ENCODE measurements at places on chromosomes 16 and 17.
A peak's percentile ranks its signal among the peaks of the same experiment; 100 is the strongest.

DNA sequence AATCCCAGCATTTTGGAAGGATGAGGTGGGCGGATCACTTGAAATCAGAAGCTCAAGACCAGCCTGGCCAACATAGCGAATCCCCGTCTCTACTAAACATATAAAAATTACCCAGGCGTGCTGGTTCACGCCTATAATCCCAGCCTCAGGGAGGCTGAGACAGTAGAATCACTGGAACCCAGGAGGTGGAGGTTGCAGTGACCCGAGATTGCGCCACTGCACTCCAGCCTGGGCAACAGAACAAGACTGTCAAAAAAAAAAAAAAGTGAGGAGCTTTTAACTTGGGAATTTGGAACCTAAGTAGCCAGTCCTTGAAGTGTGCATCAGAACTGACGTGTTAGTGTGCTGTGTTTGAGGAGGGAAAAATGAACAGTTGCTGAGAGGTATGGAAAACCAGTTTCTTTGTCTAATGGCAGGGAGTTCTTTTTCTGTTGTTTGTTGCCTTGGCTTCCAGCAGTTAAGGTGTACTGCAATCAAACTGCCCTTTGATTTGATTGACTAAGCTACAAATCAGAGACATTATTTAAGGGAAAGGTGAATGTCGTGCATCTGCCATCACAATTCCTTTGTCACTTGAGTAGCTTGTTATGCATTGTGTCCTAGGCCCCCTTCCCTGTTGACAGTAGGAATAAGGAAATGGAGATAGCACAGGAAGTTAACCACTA is 8.6 kb upstream of the DUSP14 start:
- DNase-seq = no peak

DNA sequence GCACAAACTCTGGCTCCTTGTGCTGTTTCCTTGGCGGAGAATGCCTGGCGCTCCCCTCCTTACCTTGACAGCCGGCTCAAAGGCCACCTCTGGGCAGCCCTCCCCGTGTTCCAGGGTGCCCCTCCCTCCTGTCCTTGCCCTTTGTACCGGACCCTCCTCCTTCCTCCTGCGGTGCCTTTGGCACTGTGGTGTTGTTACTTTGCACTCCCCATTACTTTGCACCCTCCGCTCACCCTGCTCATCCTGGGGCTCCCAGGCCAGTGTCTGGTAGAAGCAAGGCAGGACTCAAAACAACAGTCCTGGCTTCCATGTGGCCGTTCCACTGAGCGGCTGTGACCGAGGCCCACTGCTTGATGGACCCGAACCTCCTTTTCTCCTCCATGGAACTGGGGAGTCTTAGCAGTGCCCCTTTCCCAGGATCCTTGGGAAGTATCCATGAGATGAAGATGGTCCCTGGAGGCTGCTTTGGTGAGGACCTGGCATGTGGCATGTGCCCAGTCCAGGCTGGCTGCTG is 147.8 kb downstream of the CMIP start:
- no peak for DNase-seq

- DNase-seq = no peak
Measured at GRCh38 chr16:56354746-56355145, 70.6 kb downstream of the AMFR start.

DNA sequence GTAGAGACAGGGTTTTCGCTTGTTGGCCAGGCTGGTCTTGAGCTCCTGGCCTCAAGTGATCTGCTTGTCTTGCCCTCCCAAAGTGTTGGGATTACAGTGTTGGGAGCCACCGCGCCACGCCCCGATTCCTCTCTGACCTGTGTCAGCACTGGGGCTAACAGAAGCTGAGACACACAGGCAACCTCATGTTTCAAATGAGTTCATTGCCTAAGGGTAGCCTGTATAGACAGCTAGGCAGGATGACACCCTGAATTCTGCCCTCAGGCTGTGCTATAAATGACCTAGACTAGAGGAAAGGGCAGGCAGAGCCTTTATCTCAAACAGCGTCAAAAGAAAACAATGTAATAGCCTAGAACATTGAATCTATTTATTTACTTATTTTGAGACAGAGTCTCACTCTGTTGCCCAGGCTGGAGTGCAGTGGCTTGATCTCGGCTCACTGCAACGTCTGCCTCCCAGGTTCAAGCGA is 2.3 kb upstream of the CDK3 start:
- DNase-seq = no peak

GRCh38 chr16:2511128-2511800 is 2.5 kb upstream of the ATP6V0C start:
- DNase-seq = peak; percentile 85

- DNase-seq = no peak
Measured at GRCh38 chr16:28168991-28169554, 42.7 kb downstream of the XPO6 start.

DNA sequence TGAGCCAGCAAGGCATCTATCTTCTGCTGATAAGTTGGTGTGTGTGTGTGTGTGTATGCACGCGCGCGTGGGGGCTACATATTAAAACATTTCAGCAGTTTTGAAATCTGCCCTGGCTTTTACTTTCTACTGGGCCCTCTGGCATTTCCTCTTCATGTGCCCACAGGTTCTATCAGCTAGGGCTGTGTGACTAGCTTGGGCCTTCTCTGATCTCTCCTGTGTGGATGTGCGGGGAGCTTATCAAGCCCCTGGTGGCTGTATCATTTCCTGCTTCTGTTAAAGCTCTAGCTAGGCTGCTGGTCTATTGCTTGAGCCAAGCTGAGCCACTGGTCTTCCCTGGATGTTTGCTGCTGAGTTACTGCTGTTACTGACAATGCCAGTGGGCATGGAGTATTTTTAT is 132.5 kb downstream of the AATF start:
- no peak for DNase-seq

DNA sequence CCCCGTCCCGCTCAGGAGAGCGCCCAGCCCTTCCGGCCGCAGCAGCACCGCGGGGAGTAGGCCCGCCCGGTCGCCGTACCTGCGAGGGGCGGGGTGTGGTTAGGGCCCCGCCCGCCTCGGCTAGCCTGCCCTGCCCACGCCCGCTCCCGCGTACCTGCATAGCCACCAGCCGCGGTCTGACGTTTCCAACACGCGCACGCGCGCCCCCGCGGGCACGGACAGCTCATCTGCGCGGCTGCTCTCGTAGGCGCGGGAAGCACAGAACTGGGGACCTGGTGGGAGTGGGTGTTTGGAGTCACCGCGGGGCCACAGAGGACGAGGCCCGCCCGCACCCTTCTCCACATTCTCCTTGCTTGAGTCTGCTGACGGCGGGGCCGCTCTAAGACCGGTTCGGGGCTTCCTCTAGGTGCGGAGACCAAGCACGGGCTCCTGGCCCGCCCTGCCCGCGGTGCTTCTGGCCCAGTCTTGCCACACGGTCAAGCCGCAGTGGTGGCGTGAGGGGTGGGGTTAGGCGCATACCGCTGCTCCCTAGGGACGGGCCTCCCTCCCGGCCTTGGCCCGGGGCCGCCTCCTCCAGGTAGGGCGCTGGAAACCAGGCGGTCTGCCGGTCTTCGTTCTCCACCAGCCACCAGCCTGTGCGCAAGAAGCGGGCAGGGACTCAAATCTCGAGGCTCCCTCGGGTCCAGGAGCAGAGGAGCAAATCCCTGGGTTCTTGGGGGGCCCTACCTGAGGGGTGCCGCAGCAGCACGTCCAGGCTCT is 1.8 kb downstream of the NOXO1 start:
- DNase-seq = no peak
